Activated CD4-positive, alpha-beta T cell treated with anti-CD3 and anti-CD28 coated beads, Interleukin-2, amount 50 U/mL, for 16 hours (primary cell): ENCODE measurements at places on chromosomes 12 and 14.

DNA sequence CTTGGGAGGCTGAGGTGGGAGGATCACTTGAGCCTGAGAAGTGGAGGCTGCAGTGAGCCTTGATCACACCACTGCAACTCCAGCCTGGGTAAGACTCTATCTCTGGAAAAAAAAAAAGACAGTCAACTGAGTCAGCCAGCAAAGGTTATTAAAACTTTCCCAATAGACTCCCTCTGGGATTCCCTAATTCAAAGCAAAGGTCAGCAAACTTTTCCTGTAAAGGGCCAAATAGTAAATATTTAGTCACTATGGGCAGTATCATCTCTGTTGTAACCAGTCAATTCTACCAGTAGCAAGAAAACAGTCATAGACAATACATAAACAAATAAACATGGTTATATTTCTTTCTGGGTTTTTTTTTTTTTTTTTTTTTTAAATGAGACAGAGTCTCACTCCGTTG, 122.5 kb downstream of the IPO8 start:
- DNase-seq, result no peak

DNA sequence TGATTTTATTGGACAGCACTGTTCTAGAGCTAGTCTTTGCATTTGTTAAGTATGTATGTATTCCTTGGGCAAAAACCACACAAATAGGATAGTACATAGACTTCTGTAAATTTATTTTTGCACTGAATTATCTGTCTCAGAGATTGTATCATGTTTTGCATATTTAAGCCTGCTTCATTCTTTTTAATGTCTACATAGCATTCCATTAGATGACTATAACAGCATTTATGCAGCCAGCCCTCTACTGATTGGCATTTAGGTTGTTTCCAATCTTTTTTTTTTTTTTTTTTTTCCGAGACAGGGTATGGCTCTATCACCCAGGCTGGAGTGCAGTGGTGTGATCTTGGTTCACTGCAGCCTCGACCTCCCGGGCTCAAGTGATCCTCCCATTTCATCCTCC, 34.5 kb downstream of the SYNDIG1L start:
- no peak for DNase-seq

GRCh38 chr12:42669553-42669952, 80.0 kb upstream of the PRICKLE1 start:
- no peak for DNase-seq

DNA sequence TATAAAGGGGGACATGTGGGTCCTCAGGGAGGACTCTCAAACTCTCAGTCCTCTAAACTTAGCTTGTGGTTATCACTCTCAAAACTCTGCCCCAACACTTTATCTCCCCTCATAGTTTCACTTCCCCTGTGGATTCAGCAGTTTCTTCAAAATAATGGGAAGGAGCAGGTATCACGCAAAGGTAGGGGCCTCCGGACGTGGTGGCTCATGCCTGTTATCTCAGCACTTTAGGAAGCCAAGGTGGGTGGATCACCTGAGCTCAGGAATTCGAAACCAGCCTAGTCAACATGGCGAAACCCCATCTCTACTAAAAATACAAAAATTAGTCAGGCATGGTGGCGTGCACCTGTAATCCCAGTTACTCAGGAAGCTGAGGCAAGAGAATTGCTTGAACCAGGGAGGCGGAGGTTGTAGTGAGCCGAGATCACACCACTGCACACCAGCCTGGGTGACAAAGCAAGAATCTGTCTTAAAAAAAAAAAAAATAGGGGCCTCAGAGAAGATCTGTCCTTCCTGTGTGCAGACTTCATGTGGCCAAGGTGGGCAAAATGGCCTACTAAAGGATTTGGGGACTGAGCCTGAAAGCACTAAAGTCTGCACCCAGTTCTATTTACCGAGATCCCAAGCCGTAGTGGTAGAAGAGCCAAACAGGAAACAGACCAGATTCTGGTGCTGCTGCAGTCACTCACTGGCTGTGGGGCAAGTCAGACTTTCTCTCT, 6.4 kb downstream of the ITGB7 start:
- DNase-seq, result peak; percentile 79

DNA sequence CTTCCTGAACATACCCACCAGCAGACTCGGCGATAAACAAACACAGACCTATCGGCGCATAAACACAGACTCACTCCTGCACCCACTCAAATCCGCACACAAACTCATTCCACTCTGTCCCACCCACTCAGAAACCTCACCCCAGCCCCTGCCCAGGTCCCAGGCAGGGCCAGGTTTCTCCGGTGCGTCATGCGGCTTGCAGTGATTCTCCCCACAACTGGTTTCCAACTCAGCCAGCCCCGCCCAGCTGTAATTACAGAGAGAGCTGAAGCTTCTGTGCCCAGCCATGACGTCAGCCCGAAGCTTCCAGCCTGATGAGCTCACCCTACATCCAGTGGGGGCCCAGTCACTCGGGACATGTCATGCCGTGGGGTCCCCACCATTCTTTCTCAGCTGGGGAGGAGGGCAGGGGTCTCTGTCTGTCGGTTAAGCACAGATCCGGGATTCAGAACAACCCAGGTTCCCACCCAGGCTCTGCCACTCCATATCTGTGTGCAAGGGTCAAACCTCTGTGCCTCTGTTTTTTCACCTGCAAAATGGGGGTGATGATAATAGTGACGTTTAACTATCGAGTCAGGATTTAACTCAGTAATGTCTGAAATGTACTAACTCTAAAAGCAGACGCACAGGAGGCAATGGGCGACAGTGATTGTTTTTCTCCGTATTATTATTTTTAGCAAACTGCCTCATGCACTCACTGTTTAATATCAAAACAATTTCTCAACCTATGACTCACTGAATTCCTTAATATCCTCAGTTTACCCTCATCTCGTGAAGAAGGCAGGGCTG, 2.3 kb upstream of the HSPB8 start:
- DNase-seq, result no peak

DNA sequence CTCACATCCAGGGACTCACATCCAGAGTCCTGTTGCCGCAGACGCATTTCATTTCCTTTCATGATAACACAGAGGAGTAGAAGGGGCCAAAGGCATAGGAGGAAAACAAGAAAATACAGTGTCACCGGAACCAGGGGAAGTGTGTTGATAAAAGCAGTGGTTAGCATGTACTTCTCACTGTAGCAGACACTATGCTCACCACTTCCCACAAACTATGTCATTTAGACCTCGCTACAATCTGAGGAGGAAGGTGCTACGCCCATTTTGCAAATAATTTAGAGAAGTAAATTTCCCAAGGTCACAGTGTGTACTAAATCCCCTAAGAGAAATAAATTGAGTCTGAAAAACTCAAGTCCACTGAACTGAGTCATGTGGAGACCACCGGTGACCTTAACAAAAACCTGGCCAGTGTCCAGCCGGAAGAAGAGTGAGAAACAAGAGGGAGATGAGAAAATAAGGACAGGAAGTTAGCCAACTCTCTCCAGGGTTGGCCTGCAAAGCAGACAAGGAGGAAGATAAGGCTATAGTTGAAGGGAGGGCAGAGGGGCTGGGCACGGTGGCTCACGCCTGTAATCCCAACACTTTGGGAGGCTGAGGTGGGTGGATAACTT, 25.8 kb upstream of the TMCC3 start:
- DNase-seq, result peak; percentile 28

GRCh38 chr12:106001105-106001836, 137.5 kb downstream of the NUAK1 start:
- DNase-seq, result no peak

DNA sequence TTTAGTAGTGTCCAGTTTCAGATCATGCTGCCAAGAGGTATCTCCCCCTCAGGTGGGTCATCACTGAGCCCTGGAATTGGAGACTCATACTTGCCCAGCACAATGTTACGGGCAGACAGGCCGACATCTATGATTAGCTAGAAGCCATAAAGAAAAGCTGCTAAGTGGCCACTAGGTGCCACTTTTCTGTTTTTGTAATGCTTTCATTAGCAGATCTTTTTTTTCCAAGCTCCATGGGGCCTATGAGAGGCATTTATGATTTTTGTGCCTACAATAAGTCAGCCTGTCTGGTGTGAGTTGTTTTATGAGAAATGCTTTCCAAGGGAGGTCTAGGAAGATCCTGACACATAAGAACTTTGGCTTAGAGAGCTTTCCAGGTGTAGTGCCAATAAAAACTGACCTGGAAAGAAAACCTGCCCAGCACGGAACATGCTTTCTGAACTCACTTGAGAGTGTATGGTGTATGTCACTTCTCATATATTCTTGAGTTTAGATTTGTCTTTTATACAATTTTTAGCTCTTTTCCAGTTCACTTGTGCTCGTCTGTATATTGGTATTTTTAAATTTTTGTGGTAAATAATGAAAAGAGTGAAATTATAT, 21.8 kb upstream of the SMCO2 start:
- peak; percentile 9 for DNase-seq

GRCh38 chr14:99554184-99554583, 49.8 kb downstream of the CCDC85C start:
- no peak for DNase-seq

DNA sequence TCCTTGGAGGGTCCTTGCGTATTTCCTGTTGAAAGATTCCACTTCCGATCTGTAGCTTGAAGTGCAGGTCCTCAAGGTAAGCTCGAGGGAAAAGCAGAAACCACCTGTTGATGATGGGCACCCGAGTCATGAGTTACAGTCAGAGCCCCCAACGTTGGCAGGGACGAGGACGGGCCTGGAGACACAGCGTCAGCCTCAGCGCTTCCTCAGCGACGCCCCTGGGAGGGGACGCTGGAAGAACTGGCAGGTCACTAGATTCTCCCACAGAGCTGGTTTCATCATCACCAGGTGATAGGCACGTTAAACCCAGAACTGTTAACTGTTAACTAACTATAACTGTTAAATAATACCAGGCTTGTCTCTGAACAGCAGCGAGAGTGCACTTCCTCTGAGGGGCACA, 101.8 kb downstream of the TNFAIP2 start:
- no peak for DNase-seq

DNA sequence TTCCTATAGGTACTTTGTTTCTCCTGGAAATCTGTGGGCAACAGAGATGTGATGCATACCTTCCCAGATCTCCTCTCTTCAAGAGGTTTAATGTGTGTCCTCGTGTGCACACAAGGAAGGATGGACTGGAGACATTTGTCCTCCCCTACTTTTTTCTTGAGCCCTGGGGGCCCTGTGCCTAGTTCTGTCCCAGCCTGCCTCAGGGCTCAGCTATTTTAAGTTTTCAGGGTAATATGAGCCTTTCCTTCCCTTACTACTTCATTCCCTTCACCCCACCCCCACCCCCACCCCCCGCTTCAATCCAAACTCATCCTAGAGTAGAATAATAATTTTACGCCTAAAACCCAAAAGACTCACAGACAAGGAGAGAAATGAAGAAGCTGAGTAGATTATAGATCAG, 446 bp downstream of the STAC3 start:
- no peak for DNase-seq

DNA sequence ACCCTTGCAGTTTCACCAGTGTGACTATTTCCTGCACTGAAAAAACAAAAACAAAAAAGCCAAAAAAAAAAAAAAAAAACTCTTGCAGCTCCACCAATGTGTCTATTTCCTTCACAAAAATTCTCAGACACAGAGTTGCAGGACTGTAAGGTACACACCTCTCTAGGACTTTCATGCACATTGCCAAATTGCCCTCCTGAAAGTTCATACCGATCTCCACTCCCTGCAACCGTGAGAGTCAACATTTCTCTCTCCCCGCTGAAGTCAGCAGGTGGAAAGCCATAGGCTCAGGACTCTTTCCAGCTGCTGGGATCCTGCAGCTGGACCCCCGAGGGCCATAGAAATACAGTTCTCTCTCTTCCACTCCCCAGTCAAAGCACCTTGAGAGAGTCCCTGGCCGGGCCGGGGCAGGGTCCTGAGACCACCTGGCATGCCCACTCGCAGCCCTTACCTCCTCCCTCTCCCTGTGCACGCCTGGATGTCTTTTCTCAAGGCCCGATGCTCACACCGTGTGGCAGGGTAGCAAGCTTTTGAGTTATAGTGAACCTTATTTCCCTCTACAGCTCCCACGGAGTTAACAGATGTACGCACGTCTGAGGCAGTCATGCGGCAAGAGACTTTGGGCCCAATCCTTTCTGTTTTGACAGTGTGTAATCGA, 23.6 kb downstream of the MMAB start:
- no peak for DNase-seq

GRCh38 chr14:94394581-94395207, 6.3 kb upstream of the SERPINA1 start:
- DNase-seq, result no peak

GRCh38 chr14:21383848-21384493, at the start of gene SUPT16H:
SUPT16H (minus strand) TSS chr14:21384019; CDS start chr14:21383927, 92 bp downstream.
- DNase-seq, result peak; percentile 98

DNA sequence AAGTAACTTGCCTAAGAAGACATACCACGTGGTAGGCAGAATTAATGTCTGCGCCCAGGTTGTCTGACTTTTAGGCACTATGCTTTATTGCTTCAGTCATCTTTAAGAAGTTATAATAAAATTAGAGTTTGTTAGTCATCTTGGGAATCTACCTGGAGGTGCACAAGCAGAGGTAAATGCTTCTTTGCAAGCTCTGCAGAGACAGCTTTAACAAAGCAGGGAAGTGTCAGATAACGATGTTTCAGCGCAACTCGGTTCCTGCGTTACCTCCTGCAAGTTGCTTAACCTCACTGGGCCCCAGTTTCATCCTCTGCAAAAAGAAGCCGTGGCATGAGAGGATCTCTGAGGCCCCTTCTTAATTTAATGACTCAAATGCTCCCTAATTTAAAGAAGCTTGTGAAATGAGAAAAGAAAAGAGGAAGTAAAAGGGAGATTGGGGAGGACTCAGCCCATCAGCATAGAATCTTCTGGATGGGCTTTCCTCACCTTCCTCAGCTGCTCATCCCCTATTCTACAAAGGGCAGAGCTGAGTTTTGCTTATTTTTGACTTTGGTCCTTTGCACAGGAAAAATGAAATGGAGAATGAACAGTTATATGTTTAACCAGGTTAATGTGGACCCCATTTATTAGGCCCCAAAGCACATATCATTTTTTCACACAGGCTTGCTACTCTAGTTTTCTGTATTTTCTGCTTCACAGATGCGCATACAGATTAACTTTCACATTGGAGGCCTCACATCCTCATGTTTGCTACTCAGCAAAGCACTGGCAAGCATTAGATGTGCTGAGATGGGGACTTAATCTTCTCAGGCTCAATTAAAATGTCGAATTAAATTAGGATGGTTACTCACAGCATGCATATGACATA, 5.1 kb downstream of the ARHGDIB start:
- peak; percentile 77 for DNase-seq

GRCh38 chr12:20489645-20490044, 121.3 kb downstream of the PDE3A start:
- DNase-seq, result no peak

DNA sequence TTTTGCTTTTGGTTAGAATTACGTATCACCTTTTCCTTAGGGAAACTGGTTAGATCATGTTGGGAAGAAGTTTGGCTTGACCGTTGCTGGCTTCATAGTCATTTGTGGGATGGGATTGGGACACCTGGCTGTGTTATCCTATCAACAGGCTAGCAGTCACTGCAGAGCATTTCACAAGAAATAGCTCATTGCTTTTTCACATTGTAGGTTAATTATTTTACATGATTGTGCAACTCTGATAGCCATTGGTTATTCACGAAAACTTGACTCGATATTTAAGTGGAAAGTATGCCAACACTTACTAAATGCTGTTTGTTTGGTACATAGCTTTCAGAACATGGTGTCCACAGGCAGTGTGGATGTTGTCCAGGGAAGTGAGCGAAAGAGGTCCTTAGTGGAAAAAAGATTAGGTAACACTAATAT, 89.4 kb downstream of the NKX2-1 start:
- DNase-seq, result no peak

- DNase-seq, result no peak
Measured at GRCh38 chr14:76268047-76268431, 107.9 kb upstream of the ESRRB start.

- no peak for DNase-seq
Measured at GRCh38 chr12:98594050-98594835, 757 bp downstream of the SLC25A3 start.

- no peak for DNase-seq
Measured at GRCh38 chr12:100612606-100613005, 39.1 kb downstream of the GAS2L3 start.

GRCh38 chr12:104282109-104282508, 21.4 kb upstream of the EID3 start:
- DNase-seq, result no peak
